ENCODE measurements at places on chromosomes 13 and 19. TPM values are rescaled to one million over a fixed set of nuclear protein-coding genes. Genes with fewer than 3 reads are reported as not detected.

GPC5 gene
- total RNA-seq: 5.7 TPM

C19orf81 gene
- not detected for total RNA-seq

TUBA3C gene
- total RNA-seq: not detected

GJB6 gene
- total RNA-seq: not detected

CFAP97D2 gene
- not detected for total RNA-seq

RGCC gene
- 726 TPM for total RNA-seq

ZNF20 gene
- total RNA-seq: 1.2 TPM

HCN2 gene
- total RNA-seq: not detected

TSEN34 gene
- 70.8 TPM for total RNA-seq

DNA sequence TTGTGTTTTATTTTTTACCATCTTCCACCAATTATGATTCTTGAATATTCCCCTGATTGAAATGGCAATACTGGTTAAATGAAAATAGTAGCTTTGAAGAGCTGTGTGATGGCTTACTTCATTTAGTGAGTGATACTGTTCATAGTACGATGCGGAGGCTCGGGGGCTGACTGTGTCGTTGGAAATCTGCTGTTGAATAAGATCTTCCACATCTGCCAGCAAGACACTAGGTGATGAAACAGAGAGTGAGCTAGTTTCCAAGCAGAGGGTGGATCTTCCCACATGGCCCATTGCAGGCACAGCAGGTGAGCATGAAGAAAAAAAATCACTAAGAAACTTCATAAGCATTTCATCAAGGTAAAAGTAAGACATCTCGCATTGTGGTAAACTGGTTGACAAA lies 22.5 kb downstream of the CPB2 start:
- DNase-seq: no peak
- H3K27ac ChIP-seq: no peak overlapping the region
- H3K36me3 ChIP-seq: no peaks in the 10 kb centered on the region
- no peak overlapping the region for H3K4me3 ChIP-seq
- no peaks in the 10 kb centered on the region for H3K4me1 ChIP-seq

DNA sequence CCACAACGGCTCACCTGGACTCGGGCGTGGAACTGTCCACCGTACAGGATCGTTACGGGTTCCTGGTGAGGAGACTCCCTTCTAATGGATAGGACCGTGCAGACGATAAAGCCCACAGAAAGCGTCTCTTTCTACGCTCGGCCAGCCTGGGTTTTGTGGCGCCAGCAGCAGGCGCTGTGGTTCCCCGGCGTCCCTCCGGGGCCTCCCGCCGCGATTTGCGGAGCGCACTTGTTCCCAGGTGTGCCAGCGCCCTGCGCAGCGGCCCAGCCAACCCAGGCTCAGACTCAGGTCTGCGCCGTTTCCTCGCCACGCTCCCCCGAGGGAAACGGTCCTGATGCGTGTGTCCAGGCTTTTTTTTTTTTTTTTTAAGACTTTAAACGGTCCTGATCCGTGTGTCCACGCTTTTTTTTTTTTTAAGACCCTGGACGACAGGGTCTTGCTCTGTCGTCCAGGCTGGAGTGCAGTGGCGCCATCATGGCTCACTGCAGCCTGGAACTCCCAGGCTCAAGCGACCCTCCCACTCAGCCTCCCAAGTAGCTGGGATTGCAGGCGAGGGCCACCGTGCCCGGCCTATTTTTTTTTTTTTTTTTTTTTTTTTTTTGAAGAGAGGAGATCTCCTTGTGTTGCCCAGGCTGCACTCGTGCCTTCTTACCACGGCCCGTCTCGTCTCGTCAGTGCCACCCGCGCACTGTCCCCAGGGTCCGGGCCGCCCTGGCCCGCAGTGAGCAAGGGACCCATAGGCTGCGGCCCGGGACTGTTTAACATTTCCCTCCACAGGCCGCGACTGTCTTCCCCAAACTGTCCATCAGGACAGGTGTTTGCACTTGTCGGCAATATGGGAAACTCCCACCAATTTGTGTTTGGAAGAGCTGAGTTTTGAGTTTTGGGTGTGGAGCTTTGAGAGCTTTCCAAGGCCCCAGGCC lies 23.8 kb downstream of the GJA3 start:
- H3K36me3 ChIP-seq: no peaks in the 10 kb centered on the region
- H3K27ac ChIP-seq: no peak overlapping the region
- peaks cover 79% of the 10 kb centered on the region for H3K27me3 ChIP-seq

DNA sequence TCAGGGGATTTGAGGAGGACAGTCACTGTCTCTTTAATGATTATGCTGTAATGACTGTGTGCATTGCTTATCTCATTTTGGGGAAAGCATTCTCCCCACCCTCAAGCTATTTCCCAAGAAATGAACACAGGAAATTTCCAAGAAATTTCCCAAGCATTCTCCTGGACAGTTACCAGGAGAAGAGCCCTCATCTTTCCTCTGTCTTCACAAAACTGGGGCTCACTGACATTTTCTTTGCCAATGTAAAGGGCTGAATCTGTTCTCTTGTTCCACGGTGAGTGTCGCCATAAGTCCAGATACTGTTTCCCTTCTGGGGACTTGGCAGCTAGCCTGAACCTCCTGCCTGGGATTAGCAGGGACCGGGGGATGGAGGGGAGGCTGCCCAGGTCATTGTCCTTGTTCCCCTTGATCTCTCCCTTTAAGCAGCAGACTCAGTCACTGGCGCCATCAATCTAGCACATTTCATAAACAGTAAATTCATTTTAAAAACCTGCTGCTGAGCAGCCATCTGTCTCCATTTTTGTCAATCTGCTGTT lies 172.8 kb downstream of the DNAJC15 start:
- no peak overlapping the region for H3K27ac ChIP-seq
- H3K4me1 ChIP-seq: no peaks in the 10 kb centered on the region
- no peak for DNase-seq
- no peaks in the 10 kb centered on the region for H3K36me3 ChIP-seq
- H3K4me3 ChIP-seq: no peak overlapping the region

- no peak for DNase-seq
- H3K36me3 ChIP-seq: no peaks in the 10 kb centered on the region
- no peak overlapping the region for H3K27ac ChIP-seq
These were observed 131.8 kb upstream of the PEG3 start for GRCh38 chr19:56972291-56972841.

DNA sequence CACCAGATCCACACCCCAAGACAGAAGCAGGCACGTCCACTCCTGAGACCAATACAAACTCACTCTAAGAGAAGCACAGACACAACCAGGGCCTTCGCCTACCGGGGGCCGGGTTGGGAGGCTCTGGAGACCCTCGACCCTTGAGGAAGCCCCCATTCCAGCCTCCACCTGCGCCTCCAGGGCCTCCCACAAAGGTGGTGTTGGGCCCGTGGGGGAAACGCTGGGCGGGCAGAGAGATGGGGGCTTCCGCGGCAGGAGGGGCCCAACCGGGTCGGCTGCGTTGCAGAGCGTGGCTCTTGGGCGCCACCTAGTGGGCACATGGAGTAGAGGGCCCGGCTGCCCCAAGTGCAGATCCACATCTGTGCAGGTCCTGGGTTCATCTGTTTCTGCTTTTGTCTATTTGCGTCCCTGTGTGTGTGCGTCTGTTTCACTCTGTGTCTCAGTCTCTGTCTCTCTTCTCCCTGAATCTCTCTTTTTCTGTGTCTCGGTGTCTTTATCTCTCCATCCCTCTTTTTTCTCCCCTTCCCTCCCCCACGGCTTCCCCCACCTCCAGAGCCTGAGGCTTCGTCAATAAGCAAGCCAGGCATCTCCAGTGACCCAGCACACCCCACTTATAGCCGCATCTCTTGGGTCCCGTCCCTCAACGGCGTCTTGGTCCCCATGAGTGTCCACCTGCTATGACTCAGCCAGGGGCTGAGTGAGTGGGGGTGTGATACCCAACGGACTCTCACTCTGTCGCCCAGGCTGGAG lies 10.5 kb upstream of the TINCR start:
- H3K4me3 ChIP-seq: no peak overlapping the region
- no peak overlapping the region for H3K27ac ChIP-seq
- H3K27me3 ChIP-seq: no peaks in the 10 kb centered on the region
- peaks cover 10% of the 10 kb centered on the region for H3K4me1 ChIP-seq
- peak; percentile 58 for DNase-seq

- no peaks in the 10 kb centered on the region for H3K36me3 ChIP-seq
- no peak for DNase-seq
- no peaks in the 10 kb centered on the region for H3K4me1 ChIP-seq
These were observed 15.2 kb upstream of the IZUMO2 start for GRCh38 chr19:50178320-50178719.

DNA sequence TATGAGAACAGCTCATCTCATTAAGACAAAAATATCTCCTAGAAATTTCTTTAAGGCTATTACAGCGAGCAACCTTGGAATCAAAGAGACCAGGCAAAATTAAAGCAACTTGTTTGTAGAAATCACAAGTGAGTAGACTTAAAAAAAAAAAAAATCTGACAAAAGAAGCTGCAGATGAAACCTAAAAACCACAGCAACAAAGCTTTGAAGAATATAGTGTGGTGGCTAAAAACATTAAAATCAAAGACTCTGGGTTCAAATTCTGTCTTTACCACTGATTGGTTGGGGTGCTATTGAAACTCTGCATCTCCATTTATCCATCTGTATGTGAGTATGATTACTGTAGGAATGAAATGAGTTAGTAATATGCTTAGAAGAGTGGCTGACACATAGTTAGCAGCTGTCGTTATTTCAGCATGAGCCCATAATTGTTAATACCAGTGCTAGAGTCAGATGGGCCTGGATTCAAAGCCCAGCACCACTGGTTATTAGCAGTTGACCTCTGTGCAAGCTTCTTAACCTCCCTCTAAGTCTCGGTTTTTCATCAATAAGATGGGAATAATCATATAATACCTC lies 157.6 kb downstream of the FOXO1 start:
- peak overlapping the region; percentile 60 for H3K27ac ChIP-seq
- no peak for DNase-seq
- H3K4me1 ChIP-seq: no peaks in the 10 kb centered on the region
- no peak overlapping the region for H3K4me3 ChIP-seq
- H3K36me3 ChIP-seq: no peaks in the 10 kb centered on the region

- no peaks in the 10 kb centered on the region for H3K27me3 ChIP-seq
- peaks cover 16% of the 10 kb centered on the region for H3K4me1 ChIP-seq
- H3K36me3 ChIP-seq: no peaks in the 10 kb centered on the region
- DNase-seq: no peak
- H3K4me3 ChIP-seq: no peak overlapping the region
These were observed 163.6 kb downstream of the FGF9 start for GRCh38 chr13:21834521-21834920.

GRCh38 chr19:57934820-57935665 lies at the start of gene ZNF418:
Gene ZNF418 (minus strand): TSS chr19:57935402. CDS start chr19:57933822, 1,580 bp downstream.
- no peak within 1 kb of the TSS for H3K27ac ChIP-seq
- no peak for DNase-seq
- H3K4me3 ChIP-seq: peak within 1 kb of the TSS; percentile 64
- H3K4me1 ChIP-seq: no peaks in the 10 kb centered on the region

DNA sequence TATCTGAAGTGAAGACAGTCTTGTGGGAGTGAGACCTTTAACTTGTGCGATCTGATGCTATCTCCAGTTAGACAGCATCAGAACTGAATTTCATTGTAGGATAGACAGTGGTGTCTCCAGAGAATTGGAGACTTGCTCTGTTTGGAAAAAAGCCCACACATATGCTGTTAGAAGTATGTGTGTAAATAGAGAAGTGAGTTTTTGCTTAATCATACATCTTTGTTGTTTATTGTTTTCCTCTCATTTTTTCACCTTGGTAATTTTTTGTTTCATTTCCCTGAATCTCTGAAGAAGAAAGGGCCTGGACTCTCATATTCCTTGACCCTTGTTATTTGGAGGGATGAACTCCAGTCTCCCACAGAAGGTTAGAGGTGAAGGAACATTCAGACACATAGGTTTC lies 21.8 kb downstream of the FPR3 start:
- no peak overlapping the region for H3K4me3 ChIP-seq
- no peaks in the 10 kb centered on the region for H3K36me3 ChIP-seq
- no peak overlapping the region for H3K27ac ChIP-seq
- H3K4me1 ChIP-seq: no peaks in the 10 kb centered on the region
- no peaks in the 10 kb centered on the region for H3K27me3 ChIP-seq

GRCh38 chr13:95557013-95557412 lies 4.5 kb downstream of the CLDN10 start:
- no peak for DNase-seq
- no peaks in the 10 kb centered on the region for H3K36me3 ChIP-seq
- no peaks in the 10 kb centered on the region for H3K4me1 ChIP-seq
- no peak overlapping the region for H3K27ac ChIP-seq

DNA sequence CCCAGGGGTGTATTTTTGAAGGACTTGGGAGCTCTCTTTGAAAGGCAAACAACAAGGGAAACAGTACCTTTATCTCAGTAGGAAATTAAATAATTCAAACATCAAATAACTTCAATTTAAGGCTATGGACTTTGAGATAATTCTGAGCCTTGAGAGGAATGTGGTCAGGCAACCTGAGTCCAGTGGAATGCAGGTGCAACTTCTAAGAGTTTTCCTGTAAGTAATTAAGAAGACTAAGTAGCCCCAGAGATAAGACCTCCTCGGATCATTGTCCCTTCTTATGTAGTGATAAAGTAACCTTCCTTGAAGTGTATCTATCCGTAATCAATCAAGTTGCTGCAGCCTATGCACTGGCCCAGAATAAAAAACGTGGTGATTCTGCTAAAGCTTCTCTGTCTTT lies 29.2 kb downstream of the ZNF701 start:
- no peaks in the 10 kb centered on the region for H3K36me3 ChIP-seq
- no peak overlapping the region for H3K27ac ChIP-seq
- no peak for DNase-seq
- H3K4me1 ChIP-seq: no peaks in the 10 kb centered on the region

DNA sequence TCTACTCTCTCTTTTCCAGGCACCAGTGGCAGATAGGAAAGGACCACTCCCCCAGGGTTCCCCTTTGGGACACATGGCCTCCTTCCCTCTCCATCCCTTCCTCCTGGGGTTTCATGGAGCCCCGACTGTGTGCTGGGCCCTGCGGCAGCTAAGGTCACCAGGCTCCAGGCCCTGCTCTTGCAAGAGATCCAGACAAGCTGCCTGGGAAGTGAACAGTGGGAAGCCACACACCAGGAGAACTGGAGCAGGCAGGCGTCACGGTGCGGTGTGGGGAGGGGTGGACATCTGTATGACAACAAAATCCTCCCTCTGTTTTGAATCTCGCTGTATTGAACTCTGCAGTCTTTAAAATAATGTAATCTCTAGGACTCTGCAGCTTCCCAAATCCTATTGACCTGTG lies 330.1 kb downstream of the UQCRFS1 start:
- no peaks in the 10 kb centered on the region for H3K27me3 ChIP-seq
- H3K4me3 ChIP-seq: no peak overlapping the region
- H3K36me3 ChIP-seq: no peaks in the 10 kb centered on the region
- H3K27ac ChIP-seq: no peak overlapping the region
- no peak for DNase-seq

GRCh38 chr19:57280962-57281400 lies 696 bp downstream of the ZNF460 start:
- peak overlapping the region; percentile 77 for H3K4me3 ChIP-seq
- H3K27ac ChIP-seq: peak overlapping the region; percentile 99
- no peak for DNase-seq

DNA sequence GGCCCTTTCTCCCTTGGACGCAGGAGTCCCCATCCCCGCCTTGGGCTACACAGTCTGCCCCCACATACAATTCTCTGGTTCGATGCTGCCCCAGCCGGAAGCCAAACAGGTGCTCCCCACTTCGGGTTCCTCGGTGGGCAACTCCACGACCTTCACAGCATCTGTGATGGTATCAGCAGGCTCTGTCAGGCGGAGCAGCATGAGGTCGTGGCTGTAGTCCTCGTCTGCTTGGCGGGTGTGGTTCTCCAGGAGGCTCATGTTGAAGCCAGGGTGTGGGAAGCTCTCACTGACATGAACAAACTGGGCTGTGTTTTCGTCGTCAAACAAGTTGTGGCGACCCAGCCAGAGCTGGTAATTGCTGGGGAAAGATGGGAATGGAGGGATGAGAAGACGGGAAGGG lies 3.5 kb downstream of the KLK1 start:
- H3K27ac ChIP-seq: no peak overlapping the region
- no peak overlapping the region for H3K4me3 ChIP-seq
- no peaks in the 10 kb centered on the region for H3K27me3 ChIP-seq
- no peak for DNase-seq

Measured in tibial nerve (tissue), 4 donors.